ENCODE measurements at places on chromosomes 16 and 17. TPM values are rescaled to one million over a fixed set of nuclear protein-coding genes. Genes with fewer than 3 reads are reported as not detected.

SLC38A8 gene
- total RNA-seq, result not detected

TEX19 gene
- 0.31 TPM for total RNA-seq

KRT27 gene
- not detected for total RNA-seq

TMC7 gene
- total RNA-seq, result 9.6 TPM

ALOXE3 gene
- total RNA-seq, result 5.9 TPM

CALB2 gene
- 6.6 TPM for total RNA-seq

ZG16B gene
- 0.46 TPM for total RNA-seq

FTSJ3 gene
- total RNA-seq, result 69.1 TPM

GPT2 gene
- 11.4 TPM for total RNA-seq

DNAH17 gene
- total RNA-seq, result 1.5 TPM

NPIPA3 gene
- 1.1 TPM for total RNA-seq

MAP3K3 gene
- 19.5 TPM for total RNA-seq

TRIM72 gene
- 0.02 TPM for total RNA-seq

HSD17B2 gene
- total RNA-seq, result not detected

CCL15 gene
- total RNA-seq, result not detected

SMIM5 gene
- 0.83 TPM for total RNA-seq

KCNAB3 gene
- total RNA-seq, result 2.4 TPM

CRAMP1 gene
- total RNA-seq, result 16.3 TPM

HOXB1 gene
- total RNA-seq, result not detected

DPEP3 gene
- total RNA-seq, result not detected

WNT9B gene
- not detected for total RNA-seq

MYH1 gene
- total RNA-seq, result not detected

OR3A3 gene
- total RNA-seq, result not detected

CDH8 gene
- total RNA-seq, result 0.47 TPM

RNPS1 gene
- total RNA-seq, result 254 TPM

HASPIN gene
- 15.7 TPM for total RNA-seq

MFAP4 gene
- not detected for total RNA-seq

KRT24 gene
- total RNA-seq, result not detected

LPO gene
- not detected for total RNA-seq

TM4SF5 gene
- 0.64 TPM for total RNA-seq

HID1 gene
- total RNA-seq, result 7.3 TPM

KLHL10 gene
- total RNA-seq, result 0.10 TPM

GINS3 gene
- 24.6 TPM for total RNA-seq
